Dorsolateral prefrontal cortex (tissue), 122 donors: ENCODE measurements at places on chromosomes 7 and 10. TPM values are rescaled to one million over a fixed set of nuclear protein-coding genes. Genes with fewer than 3 reads are reported as not detected.
A peak's percentile ranks its signal among the peaks of the same experiment; 100 is the strongest.

GRCh38 chr7:139016931-139017511 is 18.8 kb downstream of the ZC3HAV1L start:
- DNase-seq: no peak

GRCh38 chr10:15136129-15137035 is 32.1 kb downstream of the NMT2 start:
- no peak for DNase-seq

GRCh38 chr7:125481323-125481722 is 551.7 kb upstream of the POT1 start:
- DNase-seq: no peak

DNA sequence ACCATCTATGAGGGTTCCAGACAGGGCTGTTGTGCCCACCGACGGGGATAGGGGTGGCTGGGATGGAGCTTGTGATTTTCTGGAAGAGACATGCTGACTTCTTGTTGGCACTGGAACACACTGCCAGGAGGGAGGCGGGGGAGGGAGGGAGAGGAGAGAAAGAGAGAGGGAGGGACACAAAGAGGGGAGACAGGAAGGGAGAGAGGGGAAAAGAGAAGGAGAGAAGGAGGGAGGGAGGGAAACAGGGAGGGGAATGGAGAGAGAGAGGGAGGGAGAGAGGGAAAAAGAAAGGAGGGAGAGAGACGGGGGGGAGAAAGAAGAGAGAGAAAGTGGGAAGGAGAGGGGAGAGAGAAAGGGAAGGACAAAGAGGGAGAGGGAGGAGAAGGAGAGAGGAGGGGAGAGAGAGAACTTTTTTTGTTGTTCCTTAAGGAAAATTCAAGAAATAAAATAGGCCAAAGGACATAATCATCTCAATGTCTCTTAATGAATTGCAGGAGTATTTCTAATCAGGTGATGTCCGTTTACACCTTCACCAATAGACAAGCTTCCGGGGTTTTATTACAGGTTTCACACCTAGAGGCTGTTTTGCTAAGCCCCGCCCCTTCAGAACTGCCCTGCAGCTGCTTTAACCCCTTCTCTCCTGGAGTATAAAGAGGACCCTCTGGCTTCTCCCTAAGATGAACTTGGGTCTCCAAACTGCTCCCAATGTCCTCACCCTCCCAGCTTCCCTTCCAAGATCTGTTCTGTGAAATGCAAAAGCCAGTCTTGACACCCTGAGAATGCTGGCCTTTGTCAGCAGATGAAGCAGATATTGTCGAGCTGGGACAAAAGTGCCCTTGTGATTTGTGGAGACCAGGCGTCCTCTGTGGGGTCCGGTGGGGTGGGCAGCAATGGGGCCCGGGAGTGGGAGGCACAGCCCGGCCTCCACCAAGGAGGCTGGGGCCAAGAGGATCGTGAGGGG is 82.0 kb upstream of the GTF2IRD1 start:
- peak; percentile 74 for DNase-seq

GRCh38 chr7:144529269-144529926 is 125.9 kb upstream of the NOBOX start:
- no peak for DNase-seq

DNA sequence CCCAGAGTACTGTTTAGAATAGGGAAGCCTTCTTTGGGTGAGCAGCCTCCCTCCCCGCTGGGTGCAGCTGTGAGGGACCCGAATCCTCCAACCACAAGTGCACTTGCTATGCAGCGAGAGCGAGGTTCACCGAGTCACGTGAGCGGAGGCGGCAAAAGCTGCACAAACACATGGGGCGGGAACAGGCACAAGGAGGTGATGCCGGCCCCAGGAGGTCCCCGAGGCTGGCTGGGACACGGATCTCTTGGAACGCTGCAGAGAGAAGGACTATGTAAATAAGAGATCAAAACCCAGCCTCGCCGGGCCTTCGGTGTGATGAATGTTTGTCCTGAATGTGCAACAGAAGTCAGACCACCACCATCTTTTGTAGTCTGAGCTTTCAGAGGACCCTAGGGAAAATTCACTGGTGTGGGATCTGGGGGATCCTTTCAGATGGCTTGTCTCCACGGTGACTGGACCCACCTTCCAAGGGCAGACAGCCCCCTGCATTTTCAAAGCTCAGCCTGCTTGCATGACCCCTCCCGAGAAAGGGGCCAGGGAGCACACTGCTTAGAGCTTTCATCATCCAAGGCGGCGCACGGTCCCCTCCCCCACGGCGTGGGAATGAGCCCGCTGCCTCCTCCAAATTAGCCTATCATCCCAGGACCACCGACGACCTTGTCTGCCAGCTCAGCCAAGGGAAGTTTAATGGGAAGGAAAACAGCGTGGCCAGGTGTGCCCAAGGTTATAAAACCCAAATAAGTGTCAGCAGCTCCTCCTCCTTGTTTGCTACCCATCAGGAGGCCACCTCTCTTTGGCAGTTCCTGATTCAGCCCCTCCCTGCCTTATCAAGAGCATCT is 327.7 kb downstream of the CXCL12 start:
- no peak for DNase-seq

DNA sequence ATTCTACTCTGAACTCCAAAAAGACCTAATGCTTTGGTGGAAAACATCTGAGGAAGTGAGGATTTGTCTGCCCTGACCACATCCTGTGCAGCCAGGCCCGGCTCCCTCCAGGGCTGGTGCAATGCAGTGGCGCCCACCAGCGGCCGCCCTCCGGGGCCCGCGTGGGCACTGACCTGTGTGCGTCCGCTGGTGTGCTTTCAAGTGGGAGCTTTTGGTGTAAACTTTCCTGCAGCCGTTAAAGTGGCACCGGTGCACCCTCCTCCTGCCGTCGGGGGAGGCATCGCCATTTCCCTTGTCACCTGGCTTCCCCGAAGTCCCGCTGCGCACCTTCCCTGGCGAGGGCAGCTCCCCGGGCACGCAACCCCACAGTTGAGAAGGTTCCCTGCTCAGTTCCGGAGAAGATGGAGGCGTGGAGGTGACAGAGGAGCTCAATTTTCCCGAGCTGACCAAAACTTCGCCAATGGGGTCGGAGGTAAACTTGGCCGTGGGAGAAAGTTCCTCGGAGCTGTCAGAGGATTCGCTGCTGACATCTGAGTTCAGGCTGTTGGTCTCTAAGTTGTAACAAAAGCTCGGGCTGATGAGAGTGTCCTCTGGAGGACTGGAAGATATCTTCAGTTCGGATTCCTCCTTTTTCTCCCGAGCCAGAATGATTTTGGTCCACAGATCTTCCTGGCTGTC is 3.4 kb downstream of the KLF6 start:
- no peak for DNase-seq

DNA sequence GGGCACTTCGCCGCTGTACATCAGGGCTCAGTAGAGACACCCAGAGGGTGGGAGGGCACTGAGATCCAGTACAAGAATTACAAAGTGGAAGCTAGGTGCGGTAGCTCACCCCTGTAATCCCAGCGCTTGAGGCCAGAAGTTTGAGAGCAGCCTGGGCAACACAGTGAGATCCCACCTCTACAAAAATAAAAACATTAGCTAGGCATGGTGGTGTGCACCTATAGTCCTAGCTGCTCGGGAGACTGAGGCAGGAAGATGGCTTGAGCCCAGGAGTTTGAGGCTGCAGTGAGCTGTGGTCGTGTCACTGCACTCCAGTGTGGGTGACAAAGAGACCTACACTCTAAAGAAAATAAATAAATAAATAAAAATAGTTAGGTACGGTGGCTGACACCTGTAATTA is 64.0 kb downstream of the CLEC2L start:
- DNase-seq: no peak

DNA sequence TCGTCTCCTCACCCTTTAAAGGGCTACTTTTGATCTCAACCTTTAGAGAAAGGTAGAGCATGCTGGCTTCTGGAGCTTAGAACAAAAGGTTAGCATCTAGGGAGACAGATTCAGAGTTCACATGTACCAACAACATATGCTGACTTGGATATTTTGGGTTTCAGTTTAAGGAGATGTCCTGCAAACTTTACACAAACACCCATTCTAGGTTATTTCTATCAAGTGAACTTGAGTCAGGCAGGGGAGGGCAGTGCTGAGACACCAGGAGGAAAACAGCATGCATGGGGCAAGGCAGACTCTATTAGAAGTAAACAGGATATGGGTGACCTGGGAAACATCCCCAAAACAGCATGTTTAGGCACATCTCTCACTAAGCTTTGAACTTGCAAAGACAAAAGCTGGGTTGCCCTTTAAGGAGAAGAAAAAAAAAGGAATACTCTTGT is 43.8 kb downstream of the ARL4A start:
- no peak for DNase-seq

GRCh38 chr10:5356302-5356763 is 8.4 kb upstream of the UCN3 start:
- DNase-seq: no peak

DNA sequence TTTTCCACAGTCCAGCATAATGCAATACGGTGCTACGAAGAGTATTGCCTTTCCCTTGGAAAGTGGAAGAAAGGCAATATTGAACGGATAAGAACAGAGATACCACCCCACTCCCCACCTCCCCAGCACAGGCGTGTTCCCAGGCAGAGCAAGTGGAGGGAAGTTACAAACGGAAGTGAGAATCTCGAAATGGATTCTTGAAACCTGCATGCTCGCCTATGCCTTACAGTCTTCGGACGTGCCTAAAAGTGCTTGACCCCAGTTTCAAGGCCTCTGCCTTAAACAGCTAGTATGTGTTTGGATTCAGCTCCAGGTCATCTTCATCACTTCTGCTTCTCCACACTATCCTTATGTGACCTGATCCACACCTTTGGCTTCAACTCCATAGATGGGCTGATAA is 35.0 kb upstream of the USP6NL start:
- no peak for DNase-seq

DNA sequence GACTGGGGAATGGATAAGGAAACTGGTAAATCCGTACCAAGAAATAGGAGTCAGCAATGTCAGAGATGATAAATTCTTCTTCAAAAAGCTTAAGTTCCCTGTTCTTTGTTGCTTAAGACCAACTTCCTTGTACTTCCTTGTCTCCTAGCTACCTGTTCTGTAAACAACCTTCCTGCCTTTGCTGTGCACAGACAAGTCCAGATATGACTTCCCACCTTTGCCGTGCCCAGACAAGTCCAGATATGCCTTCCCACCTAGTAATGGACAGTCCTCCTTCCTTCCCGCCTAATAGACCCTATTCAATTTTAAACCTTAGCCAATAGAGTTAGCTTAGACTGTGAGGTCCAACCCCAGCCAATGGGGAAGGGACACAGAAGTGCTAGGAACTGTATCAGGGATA is 2.5 kb upstream of the ZNF33A start:
- DNase-seq: no peak

DNA sequence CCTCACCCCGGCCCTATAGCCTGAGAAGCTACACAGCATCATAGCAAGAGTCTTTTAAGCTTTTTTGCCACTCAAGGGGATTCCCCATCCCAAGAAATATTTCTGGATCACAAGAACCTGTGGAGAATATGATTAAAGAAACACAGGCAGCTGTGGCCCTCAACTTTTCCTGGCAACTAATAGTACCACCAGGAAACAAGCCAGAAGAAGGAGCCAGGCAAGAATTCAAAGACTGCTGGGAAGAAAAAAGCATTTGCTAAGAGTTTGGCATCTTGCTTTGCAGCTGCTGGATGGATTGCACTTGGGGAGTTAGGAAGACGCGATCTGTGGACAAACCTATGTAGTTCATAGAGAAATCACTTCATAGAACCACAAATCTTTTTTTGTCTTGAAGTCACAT is 437.8 kb downstream of the PLXDC2 start:
- no peak for DNase-seq

DNA sequence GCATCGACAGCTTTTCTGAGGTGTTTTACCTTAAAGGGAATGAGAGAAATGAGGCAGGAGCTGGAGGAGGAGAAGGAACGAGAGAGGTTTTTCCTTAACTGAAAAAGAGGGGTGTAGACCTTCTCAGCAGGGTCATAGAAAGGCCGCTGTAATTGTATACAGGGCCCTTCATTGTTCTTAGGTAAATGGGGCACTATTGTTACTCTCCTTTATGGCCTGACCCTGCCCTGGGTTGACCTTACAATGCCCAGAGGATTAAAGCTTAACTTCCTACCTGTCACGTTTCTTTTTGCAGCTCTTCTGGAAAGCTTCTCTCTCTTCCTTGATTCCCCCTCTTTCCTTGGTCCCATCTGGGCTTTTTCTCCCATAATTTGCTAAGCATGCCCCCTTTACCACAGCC is 13.7 kb upstream of the PDLIM1 start:
- DNase-seq: no peak

DNA sequence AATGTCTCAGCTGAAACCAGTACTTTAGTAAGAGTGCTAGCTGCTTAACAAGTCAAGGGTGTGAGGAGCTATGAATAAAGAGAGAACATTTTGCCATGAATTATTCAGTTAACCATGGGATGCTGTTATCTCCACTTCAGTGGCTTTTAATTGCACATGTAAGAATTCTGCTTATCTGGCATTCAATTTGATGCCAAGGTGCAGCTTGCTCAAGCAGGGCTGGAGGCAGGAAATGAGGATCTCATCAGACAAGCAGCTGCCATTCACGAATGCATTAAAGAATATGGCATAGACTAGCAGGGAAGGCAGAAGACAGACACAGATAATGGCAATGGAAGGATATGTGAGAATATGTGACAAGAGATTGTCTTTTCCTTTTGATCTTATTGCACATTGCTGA is 697.8 kb downstream of the NRG3 start:
- DNase-seq: no peak

- no peak for DNase-seq
Observed at GRCh38 chr10:32210306-32211045, 136.5 kb downstream of the EPC1 start.

DNA sequence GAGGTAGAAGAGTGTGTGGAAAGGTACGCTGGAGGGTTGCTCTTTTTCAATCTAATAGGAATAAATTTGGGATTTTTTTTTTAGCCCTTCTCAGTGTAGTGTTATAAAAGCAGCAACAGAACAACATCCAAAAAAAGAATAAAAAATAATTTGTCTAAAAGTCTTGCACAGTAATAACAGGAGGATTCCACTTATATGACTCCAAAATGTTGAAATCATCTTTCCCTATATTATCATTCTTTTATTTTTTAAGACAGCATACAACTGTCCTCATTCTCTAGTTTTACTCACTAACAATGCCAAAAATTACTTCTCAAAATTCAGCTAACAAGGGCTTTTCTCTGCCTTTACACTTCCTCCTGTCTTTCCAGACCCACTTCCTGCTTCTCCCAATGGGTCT is 27.8 kb downstream of the IL2RA start:
- no peak for DNase-seq

DNA sequence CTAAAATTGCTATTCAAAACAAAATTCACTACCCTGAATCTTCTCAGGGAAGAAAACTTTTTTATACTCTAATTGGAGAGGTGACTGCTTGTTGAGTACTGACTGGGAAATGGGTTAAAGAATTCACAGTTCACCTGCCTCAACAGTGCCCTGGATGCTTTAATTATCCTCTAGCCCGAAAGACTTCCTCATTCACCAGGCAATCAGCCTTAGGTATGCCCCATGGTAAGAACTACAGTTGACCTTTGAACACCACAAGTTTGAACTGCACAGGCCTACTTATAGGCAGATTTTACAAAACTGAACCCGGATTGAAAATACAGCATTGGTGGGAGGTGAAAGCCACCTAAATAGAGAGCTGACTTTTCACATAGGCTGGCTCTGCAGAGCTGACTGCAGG is 175.3 kb downstream of the ELAPOR2 start:
- DNase-seq: no peak

DDX21 gene
- 17.2 TPM for total RNA-seq

CNNM1 gene
- total RNA-seq: 26.1 TPM

SCART1 gene
- 4.2 TPM for total RNA-seq

TMEM139 gene
- total RNA-seq: 1.7 TPM

LYZL2 gene
- not detected for total RNA-seq

MMRN2 gene
- total RNA-seq: 8.3 TPM

ZNF727 gene
- 13.1 TPM for total RNA-seq

VGF gene
- 67.9 TPM for total RNA-seq
